ENCODE measurements at places on chromosomes 11 and 22. TPM values are rescaled to one million over a fixed set of nuclear protein-coding genes. Genes with fewer than 3 reads are reported as not detected.

DNA sequence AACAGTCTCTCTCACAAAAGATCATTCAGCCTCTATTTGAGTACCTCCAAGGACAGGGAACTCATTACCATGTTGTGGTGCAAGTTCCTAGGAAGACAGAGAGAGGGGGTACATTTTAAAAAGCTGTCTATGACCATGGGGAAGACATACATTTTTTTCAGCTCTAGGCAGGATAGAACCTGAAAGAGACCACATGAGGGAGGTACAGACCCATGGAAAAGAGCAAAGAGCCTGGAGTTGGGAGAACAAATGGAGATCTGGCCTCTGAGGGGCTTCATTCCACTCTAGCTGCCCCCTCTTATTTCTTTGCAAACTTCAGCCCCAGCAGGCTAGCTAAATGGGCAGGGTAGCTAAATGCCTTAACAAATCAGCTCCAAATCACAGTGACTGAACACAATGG, 36.3 kb downstream of the KCNC1 start:
- no peaks in the 10 kb centered on the region for H3K36me3 ChIP-seq
- no peaks in the 10 kb centered on the region for H3K27me3 ChIP-seq
- DNase-seq, result no peak
- no peak overlapping the region for H3K27ac ChIP-seq
- H3K4me1 ChIP-seq, result no peaks in the 10 kb centered on the region
- no peak overlapping the region for H3K4me3 ChIP-seq

DNA sequence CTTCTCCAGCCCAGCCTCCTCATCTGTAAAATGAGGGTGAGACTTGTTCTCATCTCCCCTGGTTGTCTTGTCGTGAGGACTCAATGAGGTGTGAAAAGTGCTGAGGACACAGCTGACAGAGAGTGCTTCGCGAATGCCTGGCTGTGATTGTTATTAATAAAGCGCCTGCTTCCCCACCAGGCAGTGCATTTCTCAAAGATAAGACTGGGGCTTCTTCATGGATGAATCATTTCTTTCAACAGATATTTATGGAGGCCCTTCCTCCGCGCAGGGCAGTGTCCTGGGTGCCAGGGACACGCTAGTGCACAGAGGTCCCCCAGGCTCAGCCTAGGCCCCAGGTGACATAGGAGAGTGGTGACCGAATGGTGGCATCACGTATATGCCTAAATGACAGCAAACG, 34.3 kb upstream of the SHISAL1 start:
- no peak for DNase-seq
- no peak overlapping the region for H3K27ac ChIP-seq
- no peaks in the 10 kb centered on the region for H3K36me3 ChIP-seq
- no peak overlapping the region for H3K4me3 ChIP-seq

- no peaks in the 10 kb centered on the region for H3K27me3 ChIP-seq
- no peak overlapping the region for H3K27ac ChIP-seq
- DNase-seq, result no peak
- no peaks in the 10 kb centered on the region for H3K36me3 ChIP-seq
Measured at GRCh38 chr22:35064664-35065063, 1.3 kb upstream of the ISX start.

GRCh38 chr11:93491973-93492372, 51.2 kb downstream of the SMCO4 start:
- H3K27ac ChIP-seq, result no peak overlapping the region
- no peaks in the 10 kb centered on the region for H3K36me3 ChIP-seq
- H3K4me1 ChIP-seq, result no peaks in the 10 kb centered on the region

DNA sequence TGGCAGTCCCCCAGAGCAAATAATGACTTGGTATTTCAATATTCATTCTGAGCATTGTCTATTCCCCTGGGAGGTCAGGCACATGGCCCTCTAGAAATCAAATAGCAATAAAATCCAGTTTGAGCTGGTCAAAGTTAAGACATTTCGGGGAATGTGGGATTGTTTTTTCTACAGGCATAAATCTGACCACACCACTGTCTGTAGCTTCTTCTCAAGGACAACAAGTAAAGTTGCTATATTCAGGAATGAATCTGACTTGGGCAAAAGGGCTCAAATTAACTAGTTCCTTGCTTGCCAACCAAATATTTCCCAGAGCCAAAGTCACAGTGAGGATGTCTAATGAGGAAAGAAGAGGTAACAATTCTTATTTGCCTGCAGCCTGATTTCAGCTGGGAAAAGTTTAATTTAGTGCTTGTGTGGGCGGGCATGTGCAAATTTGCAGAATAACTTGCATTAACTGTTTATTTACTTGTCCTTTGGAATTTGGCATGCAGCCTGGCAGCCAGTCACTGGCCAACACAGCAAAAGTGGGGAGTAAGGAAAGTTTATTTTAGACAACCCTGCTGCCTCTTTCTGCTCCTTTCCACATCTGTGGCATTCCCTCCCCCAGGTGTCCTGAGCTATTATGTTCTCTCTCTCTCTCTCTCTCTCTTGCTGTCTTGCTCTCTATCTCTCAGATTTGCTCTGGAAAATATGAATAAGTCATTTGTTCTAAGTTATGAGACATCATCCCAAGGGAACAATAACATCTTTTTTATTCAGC, 51.2 kb upstream of the ARHGAP20 start:
- H3K4me1 ChIP-seq, result no peaks in the 10 kb centered on the region
- no peak for DNase-seq
- no peak overlapping the region for H3K27ac ChIP-seq
- H3K4me3 ChIP-seq, result no peak overlapping the region
- no peaks in the 10 kb centered on the region for H3K36me3 ChIP-seq

DNA sequence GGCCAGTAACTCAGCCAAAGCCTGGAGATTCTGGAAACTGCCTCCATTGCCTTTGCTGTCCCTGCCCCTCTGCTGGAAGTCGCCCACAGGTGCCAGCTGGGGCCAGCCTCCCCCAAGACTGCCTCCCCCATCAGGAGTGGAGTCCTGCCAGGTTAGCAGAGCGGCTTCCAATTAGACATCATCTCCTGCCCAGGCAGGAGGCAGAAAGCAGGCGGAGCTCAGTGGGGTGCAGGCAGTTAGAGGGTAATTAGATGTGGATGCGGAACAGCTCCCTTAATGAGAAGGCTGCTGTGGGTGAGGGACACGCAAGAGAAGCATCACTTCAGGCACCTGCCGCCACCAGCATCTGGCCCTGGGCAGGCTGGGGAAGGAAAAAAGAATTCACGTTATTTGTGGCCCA, 90.9 kb upstream of the TP53I11 start:
- no peak overlapping the region for H3K27ac ChIP-seq
- peaks cover 7% of the 10 kb centered on the region for H3K27me3 ChIP-seq
- H3K4me1 ChIP-seq, result peaks cover 13% of the 10 kb centered on the region
- H3K4me3 ChIP-seq, result no peak overlapping the region
- DNase-seq, result no peak

GRCh38 chr22:19875531-19876313, 21.0 kb upstream of the GNB1L start:
- no peaks in the 10 kb centered on the region for H3K36me3 ChIP-seq
- no peaks in the 10 kb centered on the region for H3K4me1 ChIP-seq
- no peak overlapping the region for H3K27ac ChIP-seq
- H3K27me3 ChIP-seq, result no peaks in the 10 kb centered on the region

- DNase-seq, result no peak
- H3K27me3 ChIP-seq, result no peaks in the 10 kb centered on the region
- no peak overlapping the region for H3K27ac ChIP-seq
- H3K4me3 ChIP-seq, result no peak overlapping the region
- H3K36me3 ChIP-seq, result no peaks in the 10 kb centered on the region
Measured at GRCh38 chr11:21896216-21896615, 296.7 kb upstream of the ANO5 start.

DNA sequence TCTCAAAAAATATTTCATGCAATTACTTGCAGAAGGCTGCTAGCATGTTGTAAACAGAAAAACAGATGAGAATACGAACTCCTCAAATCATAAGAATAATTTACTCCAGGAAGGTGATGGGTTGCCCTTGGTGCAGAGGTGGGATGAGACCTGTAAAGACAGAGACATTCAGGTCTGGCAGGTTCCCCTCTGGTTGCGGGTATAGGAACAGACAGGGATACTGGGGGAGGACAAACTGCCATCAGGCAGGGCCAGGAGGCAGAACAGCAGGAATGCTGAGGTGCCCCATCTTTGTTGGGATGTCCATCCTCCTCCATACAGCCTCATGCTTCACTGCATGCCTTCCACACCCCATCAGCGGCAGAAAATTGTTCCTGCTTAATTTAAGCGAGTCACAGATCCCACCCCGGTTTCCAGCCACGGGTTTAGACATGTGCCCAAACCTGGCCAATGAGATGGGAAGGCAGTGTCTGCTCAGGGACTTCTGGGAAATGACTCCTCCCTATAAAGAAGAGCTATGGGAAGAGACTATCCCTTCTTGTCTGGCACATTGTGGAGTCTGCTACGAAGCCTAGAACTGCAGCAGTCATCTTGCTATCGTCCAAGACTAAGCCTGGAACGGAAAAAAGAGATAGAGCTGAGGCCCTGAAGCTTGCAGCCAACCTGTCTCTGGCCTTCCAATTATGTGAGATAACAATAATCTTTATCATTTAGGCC, 23.1 kb upstream of the IRAG1 start:
- no peaks in the 10 kb centered on the region for H3K4me1 ChIP-seq
- no peak overlapping the region for H3K4me3 ChIP-seq
- peaks cover 7% of the 10 kb centered on the region for H3K27me3 ChIP-seq
- DNase-seq, result no peak
- H3K27ac ChIP-seq, result no peak overlapping the region

DNA sequence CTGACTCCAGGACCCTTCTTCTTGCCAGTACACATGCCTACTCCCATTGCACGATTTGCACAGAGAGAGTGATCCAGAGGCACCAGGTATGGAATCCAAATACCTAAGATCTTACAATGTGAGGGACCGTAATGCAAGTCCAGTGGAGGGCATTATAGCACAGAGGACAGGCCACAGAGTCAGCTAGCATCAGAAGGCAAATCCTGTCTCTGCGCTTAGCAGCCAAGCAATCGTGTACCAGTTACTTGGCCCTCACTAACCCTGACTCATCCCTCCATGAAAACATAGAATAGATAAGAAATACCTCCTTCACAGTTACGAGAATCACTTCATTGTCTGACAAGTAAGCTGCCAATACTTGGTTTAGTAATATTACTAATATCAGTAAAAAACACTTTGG, 69.7 kb upstream of the SLC6A5 start:
- no peak overlapping the region for H3K27ac ChIP-seq
- DNase-seq, result no peak
- no peaks in the 10 kb centered on the region for H3K4me1 ChIP-seq
- H3K36me3 ChIP-seq, result no peaks in the 10 kb centered on the region
- H3K27me3 ChIP-seq, result peaks cover 15% of the 10 kb centered on the region

GRCh38 chr11:7072401-7073028, 16.3 kb upstream of the RBMXL2 start:
- H3K27ac ChIP-seq, result no peak overlapping the region
- H3K27me3 ChIP-seq, result peaks cover 2% of the 10 kb centered on the region
- H3K4me1 ChIP-seq, result no peaks in the 10 kb centered on the region

GRCh38 chr11:6402061-6402470, 11.8 kb downstream of the SMPD1 start:
- H3K4me3 ChIP-seq, result peak overlapping the region; percentile 80
- peaks cover 41% of the 10 kb centered on the region for H3K4me1 ChIP-seq
- no peaks in the 10 kb centered on the region for H3K27me3 ChIP-seq
- peak overlapping the region; percentile 83 for H3K27ac ChIP-seq
- no peaks in the 10 kb centered on the region for H3K36me3 ChIP-seq

GRCh38 chr11:30174265-30175020, 56.4 kb upstream of the FSHB start:
- H3K4me3 ChIP-seq, result no peak overlapping the region
- H3K36me3 ChIP-seq, result no peaks in the 10 kb centered on the region
- no peak for DNase-seq
- no peaks in the 10 kb centered on the region for H3K4me1 ChIP-seq
- H3K27me3 ChIP-seq, result no peaks in the 10 kb centered on the region

- H3K4me1 ChIP-seq, result no peaks in the 10 kb centered on the region
- DNase-seq, result no peak
- H3K36me3 ChIP-seq, result no peaks in the 10 kb centered on the region
Measured at GRCh38 chr11:94727819-94728218, 40.3 kb upstream of the AMOTL1 start.

GRCh38 chr22:24176630-24177029, 4.7 kb upstream of the SUSD2 start:
- H3K4me3 ChIP-seq, result no peak overlapping the region
- no peaks in the 10 kb centered on the region for H3K27me3 ChIP-seq
- H3K36me3 ChIP-seq, result no peaks in the 10 kb centered on the region
- no peak overlapping the region for H3K27ac ChIP-seq
- no peak for DNase-seq
- no peaks in the 10 kb centered on the region for H3K4me1 ChIP-seq

- H3K4me3 ChIP-seq, result no peak overlapping the region
- no peak for DNase-seq
Measured at GRCh38 chr11:110755941-110756340, 43.7 kb upstream of the ARHGAP20 start.

Gene KCNQ1OT1
- 1.1 TPM for total RNA-seq

Gene BARX2
- total RNA-seq, result not detected

Gene JAML
- 1.4 TPM for total RNA-seq

Gene OR52I1
- total RNA-seq, result not detected

Gene ADM
- total RNA-seq, result 2.3 TPM

Gene OR10A2
- total RNA-seq, result not detected

Gene MUC5B
- not detected for total RNA-seq

Gene FADS3
- 14.0 TPM for total RNA-seq

Gene GGTLC2
- not detected for total RNA-seq

Gene KRTAP5-10
- total RNA-seq, result not detected

Data from natural killer cell treated with Interleukin-12 subunit alpha and Interleukin-12 subunit beta and Interleukin-15 and Interleukin-18, amount 100 ng/mL, for 72 hours (primary cell).